ENCODE measurements at places on chromosomes 4 and X. TPM values are rescaled to one million over a fixed set of nuclear protein-coding genes. Genes with fewer than 3 reads are reported as not detected.

DNA sequence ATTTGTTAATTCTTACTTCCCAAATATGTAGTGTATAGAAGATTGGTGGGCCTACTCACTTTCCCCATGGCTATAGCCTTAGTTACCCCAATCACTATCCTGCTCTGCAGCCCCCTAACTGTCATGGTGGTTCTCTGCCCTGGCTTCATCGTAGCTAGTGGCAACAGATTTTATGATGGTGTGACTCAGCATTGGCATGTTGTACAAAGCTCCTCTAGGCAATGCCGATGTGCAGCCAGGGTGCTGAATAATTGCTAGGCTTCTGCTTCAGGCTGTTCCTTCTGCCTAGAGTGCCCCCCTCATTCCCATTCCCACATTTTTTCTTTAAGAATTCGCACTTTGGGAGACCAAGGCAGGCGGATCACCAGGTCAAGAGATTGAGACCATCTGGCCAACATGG lies 35.2 kb downstream of the AFF2 start:
- H3K36me3 ChIP-seq, result no peaks in the 10 kb centered on the region
- no peak for DNase-seq
- no peak overlapping the region for H3K27ac ChIP-seq
- H3K27me3 ChIP-seq, result no peaks in the 10 kb centered on the region
- no peaks in the 10 kb centered on the region for H3K4me1 ChIP-seq

- H3K27ac ChIP-seq, result peak overlapping the region; percentile 68
- H3K4me3 ChIP-seq, result peak overlapping the region; percentile 89
- H3K27me3 ChIP-seq, result no peaks in the 10 kb centered on the region
- H3K4me1 ChIP-seq, result peaks cover 17% of the 10 kb centered on the region
Observed at GRCh38 chr4:122922877-122923511, 597 bp upstream of the NUDT6 start.

DNA sequence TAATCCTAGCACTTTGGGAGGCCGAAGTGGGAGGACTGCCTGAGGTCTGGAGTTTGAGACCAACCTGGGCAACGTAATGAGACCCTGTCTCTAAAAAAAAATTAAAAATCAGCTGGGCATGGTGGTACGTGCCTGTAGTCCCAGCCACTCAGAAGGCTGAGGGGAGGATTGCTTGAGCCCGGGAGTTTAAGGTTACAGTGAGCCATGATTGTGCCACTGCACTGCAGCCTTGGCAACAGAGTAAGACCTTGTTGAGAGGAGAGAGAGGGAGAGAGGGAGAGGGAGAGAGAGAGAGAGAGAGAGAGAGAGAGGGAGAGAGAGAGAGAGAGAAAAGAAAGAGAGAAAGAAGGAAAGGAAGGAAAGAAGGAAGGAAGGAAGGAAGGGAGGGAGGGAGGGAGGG lies 144.9 kb downstream of the RASL11B start:
- peak overlapping the region; percentile 0 for H3K27ac ChIP-seq
- H3K4me1 ChIP-seq, result peaks cover 74% of the 10 kb centered on the region
- no peaks in the 10 kb centered on the region for H3K36me3 ChIP-seq

- peaks cover 20% of the 10 kb centered on the region for H3K4me1 ChIP-seq
- peak overlapping the region; percentile 45 for H3K4me3 ChIP-seq
- no peaks in the 10 kb centered on the region for H3K27me3 ChIP-seq
Observed at GRCh38 chrX:154399527-154400368, 1.6 kb downstream of the RPL10 start.

- H3K27ac ChIP-seq, result no peak overlapping the region
- peaks cover 4% of the 10 kb centered on the region for H3K27me3 ChIP-seq
- no peak for DNase-seq
- no peaks in the 10 kb centered on the region for H3K36me3 ChIP-seq
Observed at GRCh38 chr4:121062521-121062920, 9.8 kb downstream of the NDNF start.

DNA sequence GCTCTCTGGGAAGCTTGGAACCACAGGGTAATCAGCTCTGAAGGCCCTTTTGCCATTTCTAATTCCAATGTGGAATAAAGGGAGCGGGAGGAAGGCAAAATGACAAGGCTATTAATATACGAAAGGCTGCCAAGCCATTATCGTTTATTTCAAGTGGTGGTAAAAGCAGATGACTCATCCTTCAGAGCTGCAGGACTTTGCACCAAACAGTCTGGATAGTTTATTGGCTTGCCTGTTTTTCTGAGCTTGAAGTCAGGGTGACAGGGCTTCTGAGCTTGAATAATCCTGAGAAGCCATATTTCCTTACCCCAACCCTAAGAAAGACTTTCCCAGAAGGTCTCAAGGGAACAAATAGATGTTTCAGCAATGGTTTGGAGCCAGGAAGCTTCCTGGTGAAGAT lies 7.7 kb upstream of the GABRE start:
- no peak overlapping the region for H3K4me3 ChIP-seq
- no peaks in the 10 kb centered on the region for H3K36me3 ChIP-seq
- no peaks in the 10 kb centered on the region for H3K4me1 ChIP-seq
- no peaks in the 10 kb centered on the region for H3K27me3 ChIP-seq

GRCh38 chr4:39037941-39038340 lies 5.7 kb upstream of the TMEM156 start:
- H3K36me3 ChIP-seq, result no peaks in the 10 kb centered on the region
- DNase-seq, result no peak
- H3K27ac ChIP-seq, result peak overlapping the region; percentile 40
- no peak overlapping the region for H3K4me3 ChIP-seq
- peaks cover 12% of the 10 kb centered on the region for H3K4me1 ChIP-seq

DNA sequence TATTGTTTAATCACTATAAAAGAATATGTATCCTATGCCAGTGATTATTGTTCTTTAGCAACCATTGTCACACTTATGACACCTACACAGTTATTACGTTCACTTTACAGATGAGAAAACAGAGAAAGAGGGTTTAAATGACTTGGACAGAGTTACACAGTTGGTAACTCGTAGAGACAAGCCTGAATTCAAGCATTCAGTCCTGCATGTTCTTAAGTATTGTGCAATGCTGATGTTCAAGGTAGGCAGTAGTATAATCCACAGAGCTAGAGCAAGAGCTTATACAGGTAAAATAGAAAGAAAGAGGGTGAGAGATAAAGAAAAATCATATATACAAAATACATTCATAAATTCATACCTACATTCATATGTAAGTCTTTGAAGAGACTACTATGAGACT lies 249.8 kb upstream of the ANXA10 start:
- H3K27me3 ChIP-seq, result no peaks in the 10 kb centered on the region
- no peak overlapping the region for H3K27ac ChIP-seq
- DNase-seq, result no peak
- H3K4me3 ChIP-seq, result no peak overlapping the region
- H3K36me3 ChIP-seq, result no peaks in the 10 kb centered on the region
- H3K4me1 ChIP-seq, result no peaks in the 10 kb centered on the region

DNA sequence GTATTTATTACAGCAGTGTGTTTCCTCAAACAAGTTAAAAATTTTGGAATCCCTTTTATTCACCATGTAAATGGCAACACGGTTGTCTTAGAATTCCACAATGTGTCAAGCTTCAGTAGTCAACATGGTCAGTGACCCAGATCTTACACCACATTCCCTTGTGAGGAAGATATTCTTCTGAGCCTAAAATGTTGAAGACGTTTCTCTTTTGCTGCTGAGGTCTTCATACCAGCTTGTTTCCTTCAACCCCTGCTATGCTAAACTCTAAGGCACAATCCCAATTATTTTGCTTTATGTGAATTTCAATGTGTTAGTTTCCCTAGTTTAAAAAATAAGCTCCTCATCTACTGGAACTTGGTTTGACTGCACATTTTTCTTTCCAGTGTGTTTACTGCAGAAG lies 17.6 kb upstream of the LDB2 start:
- DNase-seq, result no peak
- no peak overlapping the region for H3K4me3 ChIP-seq
- no peaks in the 10 kb centered on the region for H3K27me3 ChIP-seq
- no peaks in the 10 kb centered on the region for H3K36me3 ChIP-seq
- no peaks in the 10 kb centered on the region for H3K4me1 ChIP-seq

GRCh38 chrX:12229986-12230385 lies 91.7 kb downstream of the FRMPD4 start:
- H3K27me3 ChIP-seq, result no peaks in the 10 kb centered on the region
- H3K36me3 ChIP-seq, result no peaks in the 10 kb centered on the region
- no peak overlapping the region for H3K4me3 ChIP-seq
- H3K4me1 ChIP-seq, result no peaks in the 10 kb centered on the region
- no peak overlapping the region for H3K27ac ChIP-seq

DNA sequence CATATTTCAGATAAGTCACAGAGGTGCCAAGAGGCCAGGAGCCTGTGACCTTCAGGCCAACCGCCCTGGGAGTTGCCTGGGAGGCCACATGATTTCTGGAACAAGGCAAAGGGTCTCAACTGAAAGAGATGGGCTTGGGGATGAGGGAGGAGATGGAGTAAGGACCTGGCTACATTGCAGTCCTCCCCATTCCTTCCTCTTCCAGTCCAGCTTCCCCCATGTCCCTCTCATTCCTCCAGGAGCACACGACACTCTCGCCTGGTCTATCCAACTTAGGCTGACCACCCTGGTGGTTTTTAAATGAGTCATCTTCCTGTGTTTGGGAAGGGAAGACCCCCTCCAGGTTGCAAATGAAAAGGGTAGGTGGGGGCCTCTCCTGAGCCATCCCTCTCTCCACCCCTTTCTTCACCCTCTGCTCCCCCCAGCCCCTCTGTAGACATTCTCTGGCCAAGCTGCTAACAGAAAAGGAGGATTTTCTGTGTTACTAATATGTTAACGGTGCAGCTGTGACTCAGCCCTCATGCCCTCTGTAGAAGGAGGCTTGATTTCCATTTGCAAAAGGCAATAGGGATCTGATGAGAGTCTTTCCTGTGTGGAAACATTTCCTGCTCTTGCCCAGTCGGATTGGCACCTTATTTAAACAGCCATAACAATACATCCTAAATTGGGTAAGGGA lies 79.2 kb downstream of the RTL5 start:
- H3K4me1 ChIP-seq, result no peaks in the 10 kb centered on the region
- DNase-seq, result no peak

DNA sequence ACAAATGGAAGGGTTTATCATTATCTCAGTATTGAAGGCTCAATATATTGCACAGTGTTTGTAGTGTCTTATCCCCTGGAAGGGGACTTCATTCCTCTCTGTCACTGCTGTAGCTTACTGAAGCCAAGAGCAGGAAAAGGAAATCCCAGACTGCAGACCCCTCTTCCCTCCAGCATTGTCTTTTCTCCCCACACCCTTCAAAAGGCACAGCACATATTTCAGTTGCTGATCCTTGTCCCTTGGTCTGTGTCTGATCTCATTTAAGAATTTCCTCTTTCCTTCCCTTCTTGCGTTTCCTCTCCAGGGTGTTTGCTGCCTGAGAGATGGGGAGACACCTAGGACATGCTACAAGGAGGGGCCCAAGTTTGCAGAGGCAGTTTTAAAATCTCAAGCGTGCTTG lies 40.1 kb downstream of the STIM2 start:
- H3K27me3 ChIP-seq, result no peaks in the 10 kb centered on the region
- H3K36me3 ChIP-seq, result no peaks in the 10 kb centered on the region
- peaks cover 34% of the 10 kb centered on the region for H3K4me1 ChIP-seq
- H3K27ac ChIP-seq, result no peak overlapping the region
- no peak overlapping the region for H3K4me3 ChIP-seq
- no peak for DNase-seq

DNA sequence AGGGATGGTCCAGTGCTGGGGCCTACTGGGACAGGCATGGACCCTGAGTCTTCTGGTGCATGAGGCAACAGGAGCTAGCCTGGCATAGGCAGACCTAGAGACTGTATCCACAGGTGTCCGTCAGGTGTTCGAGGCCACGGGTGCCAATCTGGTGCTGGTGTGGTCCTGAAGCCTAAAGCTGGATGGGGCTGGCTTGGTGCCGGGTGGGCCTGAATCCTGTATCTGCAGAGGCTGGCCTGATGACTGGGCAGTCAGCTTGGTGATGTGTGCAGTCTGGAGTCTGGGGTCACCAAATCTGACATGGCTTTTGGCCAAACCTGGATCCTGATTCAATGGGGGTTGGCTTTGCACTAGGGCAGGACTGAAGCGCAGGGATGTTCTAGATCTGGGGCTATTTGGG lies 269.8 kb upstream of the GRIA3 start:
- H3K27ac ChIP-seq, result no peak overlapping the region
- DNase-seq, result no peak
- no peak overlapping the region for H3K4me3 ChIP-seq
- H3K27me3 ChIP-seq, result no peaks in the 10 kb centered on the region

DNA sequence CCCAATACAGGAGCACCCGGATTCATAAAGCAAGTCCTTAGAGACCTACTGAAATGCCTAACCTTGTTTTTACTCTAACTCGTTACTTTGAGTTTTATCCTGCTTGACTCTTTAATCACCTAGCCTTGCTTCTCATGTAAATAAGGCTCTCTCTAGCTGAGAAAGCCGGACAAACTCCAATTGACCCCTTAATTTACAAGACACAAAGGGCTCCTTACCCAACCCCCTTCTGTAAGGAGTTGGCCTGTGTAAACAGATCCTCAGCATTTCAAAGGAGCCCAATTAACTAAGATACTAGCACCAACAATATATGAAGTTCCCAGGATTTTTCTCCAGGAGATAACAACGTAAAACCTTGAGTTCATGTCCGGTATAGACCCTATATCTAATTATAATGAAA lies 61.7 kb downstream of the CT47B1 start:
- no peaks in the 10 kb centered on the region for H3K36me3 ChIP-seq
- H3K27me3 ChIP-seq, result no peaks in the 10 kb centered on the region
- no peaks in the 10 kb centered on the region for H3K4me1 ChIP-seq

GRCh38 chr4:87838205-87838604 lies 5.4 kb downstream of the MEPE start:
- H3K27me3 ChIP-seq, result no peaks in the 10 kb centered on the region
- DNase-seq, result no peak
- no peak overlapping the region for H3K4me3 ChIP-seq
- no peak overlapping the region for H3K27ac ChIP-seq
- no peaks in the 10 kb centered on the region for H3K36me3 ChIP-seq

DNA sequence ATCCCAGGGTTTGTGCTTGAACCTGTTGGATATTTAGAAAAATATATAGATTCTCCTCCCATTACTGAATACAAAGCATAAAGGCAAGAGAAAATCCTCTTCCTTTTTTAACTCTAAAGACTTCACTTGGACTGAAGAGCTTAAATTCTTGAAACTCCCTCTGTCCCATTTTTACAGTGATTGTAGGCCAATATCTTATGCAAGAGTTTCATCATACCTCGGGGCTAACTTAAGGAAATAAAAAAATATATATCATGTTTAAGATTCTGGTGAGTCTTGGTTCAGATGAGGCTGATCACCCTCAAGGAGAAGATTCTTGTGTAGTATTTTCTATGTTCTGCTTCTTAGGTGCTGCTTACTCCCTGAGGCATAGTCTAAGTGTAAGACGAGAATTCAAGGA lies 1449.6 kb downstream of the C4orf33 start:
- H3K36me3 ChIP-seq, result no peaks in the 10 kb centered on the region
- no peaks in the 10 kb centered on the region for H3K4me1 ChIP-seq
- H3K27me3 ChIP-seq, result no peaks in the 10 kb centered on the region
- DNase-seq, result no peak
- no peak overlapping the region for H3K27ac ChIP-seq

GRCh38 chrX:153857348-153857903 lies 27.1 kb upstream of the PDZD4 start:
- no peaks in the 10 kb centered on the region for H3K36me3 ChIP-seq
- H3K4me3 ChIP-seq, result no peak overlapping the region
- H3K4me1 ChIP-seq, result no peaks in the 10 kb centered on the region
- DNase-seq, result no peak
- H3K27me3 ChIP-seq, result no peaks in the 10 kb centered on the region
- no peak overlapping the region for H3K27ac ChIP-seq

The CDS1 gene
- total RNA-seq, result 5.2 TPM

The CLRN2 gene
- not detected for total RNA-seq

The PDCL2 gene
- total RNA-seq, result not detected

The EVC gene
- total RNA-seq, result 30.0 TPM

The PDE6B gene
- total RNA-seq, result not detected

The UGT8 gene
- 8.9 TPM for total RNA-seq

Data from body of pancreas (tissue), 4 donors.